GM13977 (cell line): ENCODE measurements at places on chromosomes 2 and 18.

GRCh38 chr2:99944019-99944418 is 198.4 kb downstream of the AFF3 start:
- DNase-seq, result no peak

DNA sequence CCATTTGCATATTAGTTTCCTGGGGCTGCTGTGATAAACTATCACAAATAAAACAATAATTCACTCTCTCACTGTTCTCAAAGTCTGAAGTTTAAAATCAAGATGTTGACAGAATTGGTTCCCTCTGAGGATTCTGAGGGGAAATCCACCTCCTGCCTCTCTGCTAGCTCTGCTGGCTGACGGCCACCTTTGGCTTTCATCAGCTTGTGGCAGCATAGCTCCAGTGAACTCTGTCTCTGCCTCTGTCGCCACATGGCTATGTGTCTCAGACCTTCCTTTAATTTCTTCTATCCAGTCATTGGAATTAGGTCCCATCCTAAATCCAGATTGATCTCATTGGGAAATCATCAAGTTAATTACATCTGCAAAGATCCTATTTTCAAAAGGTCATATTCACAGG is 38.9 kb upstream of the TRIM43 start:
- no peak for DNase-seq

- DNase-seq, result no peak
Observed at GRCh38 chr2:138066139-138066806, 102.0 kb downstream of the HNMT start.

DNA sequence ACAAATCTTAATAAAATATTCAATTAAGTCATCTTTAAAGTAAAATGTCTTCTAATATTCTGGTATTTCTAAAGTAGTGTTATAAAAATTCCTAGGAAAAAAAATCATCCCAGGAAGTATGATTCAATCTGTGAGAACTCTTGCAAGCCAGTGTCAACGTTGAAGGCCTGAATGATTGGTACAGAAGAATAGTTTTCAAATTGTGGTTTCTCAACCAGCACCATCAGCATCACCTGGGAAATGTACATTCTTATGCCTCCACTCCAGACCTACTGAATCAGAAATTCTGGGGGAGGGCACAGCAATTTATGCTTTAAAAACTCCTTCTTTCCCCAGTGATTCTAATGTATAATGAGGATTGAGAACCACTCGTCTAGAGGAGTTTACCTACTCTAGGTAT is 62.3 kb upstream of the C2orf15 start:
- DNase-seq, result no peak

DNA sequence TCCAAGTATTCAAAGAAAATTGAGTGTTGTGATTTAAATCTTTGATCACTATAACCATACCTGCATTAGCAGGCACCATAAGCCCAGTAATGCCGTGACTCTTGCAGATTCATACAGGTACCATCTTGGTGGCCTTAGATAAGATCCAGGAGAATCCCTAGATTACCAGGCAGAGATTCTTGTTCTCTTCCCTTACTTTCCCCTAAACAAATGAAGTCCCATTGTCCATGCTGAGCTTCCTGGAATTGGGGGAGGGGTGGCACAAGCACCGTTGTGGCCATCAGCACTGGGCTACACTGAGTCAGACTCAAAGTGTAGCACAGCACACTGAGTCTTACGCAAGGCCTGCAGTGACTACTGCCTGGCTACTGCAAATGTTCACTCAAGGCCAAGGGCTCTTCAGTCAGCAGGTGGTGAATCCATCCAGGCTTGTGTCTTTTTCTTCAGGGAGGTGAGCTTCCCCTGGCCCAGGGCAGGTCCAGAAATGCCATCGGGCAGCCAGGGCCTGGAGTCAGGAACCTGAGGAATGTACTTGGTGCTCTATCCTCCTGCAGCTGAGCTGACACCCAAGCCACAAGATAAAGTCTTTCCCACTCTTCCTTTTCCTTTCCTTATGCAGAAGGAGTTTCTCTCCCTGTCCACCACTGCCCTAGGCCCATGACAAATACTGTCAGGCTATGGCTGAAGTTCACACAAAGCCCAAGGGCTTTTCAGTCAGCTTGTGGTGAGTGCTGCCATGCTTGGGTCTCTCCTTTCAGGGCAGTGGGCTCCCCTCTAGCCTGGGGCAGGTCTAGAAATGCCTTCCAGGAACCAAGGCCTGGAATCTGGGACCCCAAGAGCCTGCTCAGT is 52.6 kb downstream of the CD28 start:
- no peak for DNase-seq

GRCh38 chr2:162908567-162908966 is 70.0 kb upstream of the KCNH7 start:
- no peak for DNase-seq

DNA sequence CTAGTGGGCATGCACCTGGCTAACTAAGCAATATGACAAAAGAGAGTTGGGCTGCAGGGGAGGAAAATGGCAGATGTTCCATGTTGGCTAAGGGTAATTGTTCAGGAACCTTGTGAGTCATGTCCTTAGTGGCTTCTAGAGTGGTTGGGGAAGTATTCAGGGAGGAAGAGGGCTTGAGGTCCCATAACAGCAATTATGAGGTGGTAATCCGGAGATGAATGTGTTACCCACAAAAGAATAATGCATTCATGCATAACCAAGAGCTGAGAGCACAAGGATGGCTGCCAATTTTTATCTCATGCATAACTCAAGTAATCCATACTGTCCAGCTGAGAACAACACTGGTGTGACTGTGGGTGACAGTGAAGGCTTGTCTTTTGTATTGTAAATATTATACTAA is 42.9 kb downstream of the TMEFF2 start:
- DNase-seq, result no peak

- DNase-seq, result no peak
Observed at GRCh38 chr2:9385841-9386240, 37.5 kb downstream of the ITGB1BP1 start.

DNA sequence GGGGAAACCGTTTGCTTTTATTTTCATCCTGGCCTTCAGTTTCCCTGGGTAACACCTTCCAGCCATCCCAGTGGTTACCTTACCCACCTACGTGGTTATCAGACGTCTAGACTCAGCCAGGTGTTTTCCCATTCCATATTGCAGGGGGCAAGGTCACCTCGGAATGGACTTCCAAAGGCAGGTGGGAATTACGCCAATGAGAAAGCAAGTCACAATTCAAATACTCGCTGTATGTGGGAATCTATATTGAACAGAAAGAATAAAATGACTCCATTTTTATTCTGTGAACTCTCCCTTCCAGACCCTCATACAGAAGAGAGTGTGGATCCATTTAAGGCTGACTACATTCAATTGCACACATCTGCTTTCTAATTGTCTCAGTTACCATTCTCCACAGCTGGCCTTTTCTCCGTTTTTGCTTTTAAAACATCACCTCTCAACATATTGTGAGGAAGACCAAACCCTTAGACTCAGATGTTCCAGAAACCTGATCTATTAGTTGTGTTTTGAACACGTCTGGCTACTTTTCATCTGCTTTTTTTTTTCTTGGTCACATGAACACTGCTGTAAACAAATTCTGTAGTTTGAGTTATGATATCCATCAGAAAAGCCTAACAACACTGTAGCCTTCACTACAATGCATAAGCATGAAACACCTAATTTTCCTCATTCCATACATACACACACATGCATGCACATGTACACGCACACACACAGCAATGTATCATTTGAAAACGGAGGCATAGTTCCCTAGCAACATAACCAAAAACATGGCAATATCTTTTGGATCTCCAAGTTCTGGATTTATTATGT is 59.8 kb downstream of the BCL2 start:
- no peak for DNase-seq

DNA sequence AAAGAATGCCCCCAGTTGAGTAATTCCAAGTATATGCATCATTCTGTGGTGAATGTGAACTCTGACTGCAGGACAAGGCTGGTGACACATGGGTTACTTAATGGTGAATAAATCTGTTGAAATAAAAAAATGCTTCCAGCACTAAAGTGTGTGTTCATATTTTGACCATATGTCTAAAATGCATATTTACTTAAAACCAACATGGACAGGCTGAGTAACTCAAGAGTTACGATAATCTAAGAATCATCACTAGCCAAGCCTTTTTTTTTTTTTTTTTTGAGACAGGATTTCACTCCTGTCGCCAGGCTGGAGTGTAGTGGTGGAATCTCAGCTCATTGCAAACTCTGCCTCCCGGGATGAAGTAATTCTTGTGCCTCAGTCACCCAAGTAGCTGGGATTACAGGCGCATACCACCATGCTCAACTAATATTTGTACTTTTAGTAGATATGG is 47.1 kb upstream of the CCBE1 start:
- DNase-seq, result no peak

DNA sequence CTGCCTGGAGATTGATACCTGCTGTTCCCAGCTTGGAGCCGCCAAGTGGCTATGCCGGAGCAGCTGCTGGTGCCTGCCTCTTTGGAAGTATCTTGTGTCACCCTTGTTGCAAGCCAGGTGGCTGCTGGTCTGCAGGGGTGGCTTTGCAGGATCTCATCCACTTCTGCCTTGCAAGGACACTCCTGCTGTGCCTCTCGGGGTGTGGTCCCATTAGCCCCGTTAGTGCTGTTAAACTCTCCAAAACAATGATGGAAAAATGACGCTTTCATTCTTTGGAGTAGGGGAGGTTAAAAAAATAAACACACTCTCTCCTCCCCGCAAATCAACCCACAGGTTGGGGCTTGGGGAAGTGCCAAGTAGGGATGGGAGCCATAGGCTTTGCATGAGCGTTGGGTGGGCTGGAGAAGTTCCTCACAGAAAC is 352.8 kb downstream of the RNF144A start:
- DNase-seq, result no peak

DNA sequence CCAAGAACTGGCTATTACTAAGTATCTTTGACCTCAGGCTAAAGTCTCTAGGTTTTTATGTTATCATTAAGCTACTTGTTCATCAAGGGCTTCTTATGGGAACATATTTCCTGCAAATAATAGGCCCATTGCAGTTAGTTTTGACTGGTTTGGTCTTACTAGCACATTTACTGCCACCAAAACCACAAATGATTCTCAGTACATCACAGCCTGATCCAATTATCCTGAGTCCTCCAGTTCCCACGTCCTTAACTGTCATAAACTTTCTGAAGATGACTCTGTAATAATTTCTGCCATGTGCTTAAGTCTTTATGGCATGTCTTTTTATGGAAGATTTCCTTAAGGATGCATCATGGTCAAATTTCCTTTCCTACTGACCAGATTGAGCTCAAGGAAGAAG is 123.3 kb upstream of the TANK start:
- DNase-seq, result no peak

- DNase-seq, result peak; percentile 5
Observed at GRCh38 chr2:23092831-23093230, 292.1 kb upstream of the KLHL29 start.

- DNase-seq, result no peak
Observed at GRCh38 chr2:70777450-70777849, 9.4 kb upstream of the ADD2 start.

- DNase-seq, result no peak
Observed at GRCh38 chr2:219831957-219832356, 204.5 kb downstream of the SLC4A3 start.

DNA sequence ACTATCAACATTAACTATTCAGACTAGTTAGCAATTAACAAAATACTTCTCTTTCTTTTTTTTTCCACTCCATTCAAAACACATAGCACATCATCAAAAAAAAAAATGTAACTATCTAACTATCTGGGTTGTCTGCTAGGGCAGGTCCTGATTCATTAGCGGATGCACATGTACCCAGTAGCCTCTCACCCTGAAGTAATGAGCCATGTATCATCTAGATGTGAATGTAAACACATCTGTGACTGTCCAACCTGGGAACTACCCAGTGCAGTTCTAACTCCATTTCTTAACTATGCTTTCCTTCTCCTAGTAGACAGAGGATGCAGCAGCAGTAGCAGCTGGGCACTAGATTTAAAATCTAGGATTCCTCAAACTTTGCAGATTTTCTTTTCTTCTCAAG is 183.1 kb upstream of the PIK3C3 start:
- DNase-seq, result no peak

- DNase-seq, result peak; percentile 89
Observed at GRCh38 chr2:41840702-41841551, 206.9 kb upstream of the PKDCC start.

GRCh38 chr2:151051574-151052220 is 210.0 kb downstream of the RBM43 start:
- peak; percentile 45 for DNase-seq

DNA sequence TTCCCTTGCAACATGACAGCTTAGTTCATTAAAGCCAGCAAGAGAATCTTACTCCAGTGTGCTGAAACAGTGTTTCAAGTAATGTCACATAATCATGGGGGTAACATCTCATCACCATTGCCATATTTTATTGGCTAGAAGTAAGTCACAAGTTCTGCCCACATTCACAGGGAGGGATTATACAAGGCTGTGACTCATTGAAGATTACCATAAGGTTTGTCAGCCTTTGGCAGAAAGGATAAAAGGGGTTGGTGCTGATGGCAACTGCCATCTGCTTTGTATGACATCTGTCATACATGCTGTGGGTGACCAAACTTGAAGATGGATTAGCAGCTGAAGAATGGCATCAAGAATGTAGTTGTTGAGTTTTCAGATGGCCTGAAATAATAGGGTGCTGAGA is 61.2 kb downstream of the KCNE4 start:
- no peak for DNase-seq

DNA sequence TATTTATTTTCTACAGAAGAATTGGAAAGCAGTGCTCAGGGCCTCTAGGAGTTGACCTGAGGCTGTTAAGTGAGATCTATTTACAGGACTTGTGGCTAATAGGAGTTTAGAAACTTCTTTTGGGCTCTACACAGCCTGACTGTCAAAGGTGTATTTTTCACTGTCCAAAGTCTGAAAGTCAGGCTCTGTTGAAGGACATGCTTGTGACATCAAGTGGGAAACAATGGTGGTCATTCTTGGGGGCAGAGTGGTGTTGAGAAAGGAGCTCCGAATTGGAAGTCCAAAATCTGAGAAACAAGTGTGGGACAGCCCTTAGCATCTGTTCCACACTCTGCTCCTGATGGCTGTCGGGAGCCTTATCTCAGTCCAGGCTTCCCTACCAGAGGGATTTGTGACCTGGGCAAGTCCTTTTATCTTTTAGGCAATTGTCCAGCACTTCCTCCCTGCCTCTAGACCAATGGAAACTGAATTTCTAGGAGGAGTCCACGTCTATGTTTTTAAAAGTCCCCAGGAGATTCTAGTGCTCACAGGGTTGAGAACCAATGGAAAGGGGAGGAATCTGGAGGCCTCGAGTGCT is 76.4 kb downstream of the LIPG start:
- no peak for DNase-seq

- DNase-seq, result peak; percentile 89
Observed at GRCh38 chr2:20097889-20098714, 46.7 kb upstream of the LAPTM4A start.
